ENCODE measurements at places on chromosomes 12 and 14.
A peak's percentile ranks its signal among the peaks of the same experiment; 100 is the strongest.

DNA sequence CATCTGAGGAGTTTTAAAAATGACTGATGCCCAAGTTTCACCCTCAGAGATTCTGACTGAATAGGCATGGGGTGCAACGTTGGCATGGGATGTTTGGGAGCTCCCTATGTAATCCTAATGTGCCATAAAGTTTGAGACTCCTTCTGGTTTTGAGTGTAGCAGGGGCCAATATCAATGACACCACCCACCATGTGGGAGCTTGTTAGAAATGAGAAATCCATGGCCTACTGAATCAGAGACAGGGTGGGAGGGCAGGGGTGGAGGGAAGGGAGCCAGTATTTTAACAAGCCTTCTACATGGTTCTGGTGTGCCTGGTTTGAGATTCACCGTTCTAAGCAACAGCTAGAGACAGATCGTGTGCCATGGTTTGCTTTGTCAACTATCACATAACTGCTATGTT lies 46.1 kb downstream of the VCPKMT start:
- no peak for DNase-seq

DNA sequence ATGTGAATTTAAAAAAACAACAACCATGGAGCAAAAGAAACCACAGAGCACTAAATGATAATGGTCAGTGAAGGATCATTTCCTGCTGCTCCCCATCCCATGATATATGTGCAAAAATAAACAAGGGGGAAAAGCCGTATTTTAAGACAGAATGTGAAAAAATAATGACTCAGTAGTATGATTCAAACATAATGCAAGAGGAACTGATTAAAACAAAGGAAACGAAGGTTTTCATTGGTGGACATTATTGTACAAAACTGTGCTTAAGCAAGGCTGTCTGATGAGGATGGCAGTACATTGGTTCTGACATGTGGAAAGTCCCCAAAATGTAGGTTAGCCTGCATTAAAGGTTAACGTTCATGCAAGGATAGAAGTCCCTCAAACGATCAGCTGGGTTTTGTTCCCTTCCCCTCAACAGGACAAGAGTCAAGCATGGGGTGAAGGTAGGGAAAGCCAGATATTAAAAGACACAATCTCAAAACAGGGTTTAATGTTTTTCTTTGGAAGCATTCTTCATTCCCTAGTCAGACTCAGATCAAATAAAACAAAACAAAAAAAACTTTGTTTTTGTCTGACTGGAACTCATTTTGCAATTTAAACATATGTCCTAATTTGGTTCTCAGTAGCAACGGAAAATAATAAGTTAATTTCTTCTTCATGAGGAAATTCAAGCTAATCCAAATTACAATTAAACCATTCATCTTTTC lies 26.3 kb upstream of the PTGDR start:
- DNase-seq, result no peak

DNA sequence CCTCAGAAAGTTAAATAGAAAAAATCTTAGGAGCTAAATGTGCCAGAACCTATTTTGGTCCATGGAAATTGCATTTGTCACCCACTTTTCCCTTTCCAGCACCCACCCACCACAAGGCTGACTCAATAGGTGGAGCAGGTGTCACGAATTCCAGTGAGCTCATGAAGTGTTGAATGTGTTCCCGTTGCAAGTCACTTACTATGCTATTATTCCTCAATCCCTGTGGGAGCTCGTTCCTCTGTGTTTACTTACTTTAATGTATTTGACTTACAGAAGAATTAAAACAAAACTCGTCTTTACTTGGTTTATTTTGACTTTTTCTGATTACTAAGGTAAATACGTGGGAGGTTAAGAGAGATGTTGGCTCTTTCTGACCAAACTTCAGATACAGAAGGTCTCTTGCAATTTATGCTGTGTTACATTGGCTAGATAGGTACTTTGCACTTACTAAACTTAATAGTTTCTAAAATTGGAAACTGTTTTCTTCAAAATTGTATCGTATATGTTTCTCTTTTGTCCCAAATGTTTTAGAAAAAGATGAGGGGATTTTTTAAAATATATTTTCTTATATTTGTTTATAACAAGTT lies 269.4 kb upstream of the NOVA1 start:
- DNase-seq, result no peak

- DNase-seq, result no peak
These were observed 28.4 kb upstream of the BDKRB2 start for GRCh38 chr14:96176275-96176674.

- DNase-seq, result no peak
These were observed 505.5 kb downstream of the NPAS3 start for GRCh38 chr14:33444136-33444535.

DNA sequence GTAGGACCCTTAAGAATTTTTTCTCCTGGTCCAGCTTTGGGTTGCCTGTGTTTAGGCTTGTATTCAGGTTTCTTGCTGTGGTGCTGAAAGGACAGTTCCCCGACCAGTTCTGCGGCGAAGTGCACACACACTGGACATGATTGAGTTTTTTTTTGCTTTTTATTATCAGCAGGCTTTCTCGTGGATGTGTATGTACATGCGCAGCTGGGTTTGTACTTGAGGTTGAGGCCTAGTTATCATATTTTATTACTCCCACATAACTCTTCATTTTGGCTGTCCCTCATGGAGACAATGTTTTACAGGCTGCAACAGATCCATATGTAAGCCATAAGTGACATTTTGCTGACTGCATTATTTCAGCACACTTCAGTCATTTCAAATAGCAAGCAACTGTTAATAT lies 2.5 kb downstream of the SCN8A start:
- DNase-seq, result peak; percentile 18

GRCh38 chr14:34437729-34438080 lies 24.3 kb downstream of the SPTSSA start:
- no peak for DNase-seq

DNA sequence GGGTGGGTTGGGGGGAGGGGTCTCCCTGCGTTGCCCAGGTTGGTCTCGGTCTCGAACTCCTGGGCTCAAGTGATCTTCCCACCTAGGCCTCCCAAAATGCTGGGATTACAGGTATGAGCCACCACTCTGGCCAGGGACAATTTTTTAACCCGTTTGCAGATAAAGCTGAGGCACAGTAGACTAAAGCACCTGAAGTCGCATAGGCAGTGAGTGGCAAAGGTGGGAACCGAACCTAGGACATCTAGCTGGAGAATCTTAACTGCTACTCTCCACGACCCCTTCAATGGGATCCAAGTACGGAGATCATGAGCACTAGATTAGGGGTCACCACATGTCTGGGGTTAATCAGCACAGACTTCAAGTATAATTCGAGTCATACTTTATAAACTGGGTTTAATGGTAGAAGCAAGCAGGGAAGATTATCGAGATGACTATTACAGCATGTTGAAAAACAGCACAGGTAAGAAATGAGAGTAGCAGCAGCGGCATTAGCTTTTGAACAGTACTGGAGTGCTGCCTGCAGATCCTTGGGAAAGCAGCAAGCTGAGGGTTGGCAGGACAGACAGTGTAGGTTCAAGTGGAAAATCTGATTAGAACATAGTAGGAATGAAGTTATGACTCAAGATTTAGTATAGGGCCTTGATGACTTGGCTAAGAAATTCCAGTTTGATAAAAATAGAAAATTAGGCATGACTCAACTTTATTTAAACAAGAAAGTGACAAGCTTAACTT lies 23.9 kb downstream of the NID2 start:
- no peak for DNase-seq

All from CD4-positive, alpha-beta T cell (primary cell).